Iris pigment epithelial cell (primary cell): ENCODE measurements at places on chromosomes 7 and 10.

- DNase-seq, result no peak
These were observed 280.0 kb downstream of the CACNA2D1 start for GRCh38 chr7:82163586-82163985.

DNA sequence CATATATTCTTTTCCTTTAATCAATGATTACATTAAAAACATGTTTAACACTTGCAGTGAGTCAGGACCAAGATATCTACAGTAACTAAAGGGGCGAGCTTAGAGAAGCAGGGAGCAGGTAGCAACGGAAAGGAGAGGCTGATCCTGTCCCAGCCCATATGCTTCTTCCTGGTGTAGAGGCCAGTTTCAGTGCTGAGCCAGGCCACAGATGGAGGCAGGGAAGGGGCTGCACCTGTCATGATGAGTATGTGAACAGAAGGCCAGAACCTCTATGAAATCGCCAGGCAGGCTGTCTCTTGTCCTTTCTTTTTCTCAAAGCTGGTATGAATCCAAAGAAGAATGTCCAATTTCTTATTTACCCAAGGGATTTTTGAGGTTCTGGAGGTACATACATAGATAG, 16.3 kb downstream of the REEP3 start:
- DNase-seq, result no peak

GRCh38 chr10:74750848-74751274, 75.5 kb upstream of the KAT6B start:
- DNase-seq, result no peak

DNA sequence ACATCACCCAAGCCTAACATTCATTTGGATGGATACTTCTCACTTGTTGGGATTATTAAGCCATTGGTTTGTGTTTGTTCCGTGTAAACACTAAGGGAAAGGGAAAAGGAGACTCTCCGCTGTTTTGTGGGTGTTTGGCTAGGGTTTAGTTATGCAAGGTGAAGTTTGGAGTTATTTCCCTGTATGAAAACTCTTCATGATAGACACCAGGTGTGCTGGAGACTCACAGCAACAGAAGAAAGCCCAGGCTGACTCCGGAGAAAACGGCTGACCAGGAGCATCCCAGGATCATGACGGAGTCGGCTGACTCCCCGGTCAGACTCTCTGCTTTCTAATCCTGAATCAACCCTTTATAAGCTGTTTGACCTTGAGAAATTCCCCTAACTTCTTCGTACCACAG, 94.1 kb upstream of the KLF6 start:
- peak; percentile 67 for DNase-seq

DNA sequence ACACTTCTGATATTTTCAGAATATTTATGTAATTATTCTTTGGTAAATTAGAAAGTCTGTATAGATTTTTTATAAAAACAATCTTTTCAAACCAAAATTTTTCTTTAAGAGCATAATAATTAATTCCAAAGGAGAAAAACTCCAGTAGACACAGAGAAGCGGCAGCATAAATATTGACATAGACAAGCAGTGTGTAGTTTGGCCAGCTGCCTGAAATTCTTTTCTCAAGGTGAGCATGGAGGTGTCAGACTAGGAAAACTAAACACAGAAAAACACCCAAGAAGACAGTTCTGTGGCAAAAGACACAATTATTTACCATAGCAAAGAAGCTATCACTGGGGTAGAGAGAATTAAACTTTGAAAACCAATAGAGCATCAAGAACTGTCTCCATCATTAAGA, 82.4 kb downstream of the KLF6 start:
- no peak for DNase-seq

GRCh38 chr10:29241925-29242324, 46.9 kb upstream of the LYZL1 start:
- DNase-seq, result no peak

- no peak for DNase-seq
These were observed 208.8 kb upstream of the IGFBP3 start for GRCh38 chr7:46129831-46130230.

DNA sequence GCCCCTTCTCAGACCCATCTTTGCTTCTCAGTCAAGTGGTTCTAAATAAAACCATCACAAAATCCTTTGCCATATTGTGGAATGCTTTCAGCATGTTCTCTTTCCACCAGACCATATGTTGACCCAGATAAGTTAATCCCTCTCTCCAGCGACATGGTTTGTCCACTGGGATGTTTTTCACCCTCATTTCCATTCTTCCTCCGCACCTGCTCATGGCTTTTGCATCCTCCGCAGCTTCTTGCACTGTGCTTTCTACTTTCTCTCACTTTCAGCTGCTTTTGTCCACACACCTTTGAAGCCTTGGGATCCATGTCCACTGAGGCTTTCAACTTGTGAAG, 52.3 kb upstream of the WAC start:
- DNase-seq, result no peak
